ENCODE measurements at places on chromosomes 3 and 15.

GRCh38 chr3:131172502-131173200 is 146.0 kb downstream of the NEK11 start:
- DNase-seq: no peak

DNA sequence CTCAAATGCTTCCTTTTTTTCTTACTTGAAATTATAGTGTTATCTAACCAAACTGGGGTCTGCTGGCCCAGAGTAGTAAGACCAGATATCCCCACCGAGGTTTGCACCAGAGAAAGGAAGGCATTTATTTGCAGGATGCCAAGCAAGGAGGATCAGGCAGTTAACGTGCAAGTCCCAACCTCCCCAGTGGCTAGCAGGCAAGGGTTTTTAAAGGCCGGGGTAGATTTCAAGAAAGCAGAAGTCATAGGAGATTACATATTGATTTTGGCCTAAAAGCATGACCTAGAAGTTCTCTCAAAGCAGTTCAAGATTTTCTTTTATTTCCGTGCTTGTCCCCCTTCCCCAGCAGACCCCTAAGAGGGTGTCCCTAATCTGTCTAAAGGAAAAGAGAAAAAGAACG is 32.8 kb upstream of the STRIT1 start:
- no peak for DNase-seq

DNA sequence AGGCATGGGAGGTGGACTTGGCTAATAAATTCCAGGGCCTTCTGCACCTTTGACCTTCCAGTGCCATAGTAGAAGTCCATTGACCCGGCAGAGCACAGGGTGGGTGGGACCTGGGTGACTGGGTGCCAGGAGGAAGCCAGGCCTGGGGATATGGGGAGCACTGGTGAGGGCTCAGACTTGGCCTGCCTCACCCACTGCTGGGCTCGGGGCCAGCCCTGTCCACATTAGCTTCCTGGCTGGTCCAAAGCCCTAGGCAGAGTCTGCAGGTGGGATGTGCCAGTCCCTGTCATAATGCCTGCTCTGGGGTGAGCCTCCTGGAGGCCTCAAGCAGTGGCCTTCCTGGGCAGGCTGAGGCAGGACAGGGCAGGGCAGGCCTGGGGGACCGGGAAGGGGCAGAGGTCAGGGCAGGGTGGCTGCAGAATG is 38.1 kb upstream of the CHRNB4 start:
- DNase-seq: no peak

DNA sequence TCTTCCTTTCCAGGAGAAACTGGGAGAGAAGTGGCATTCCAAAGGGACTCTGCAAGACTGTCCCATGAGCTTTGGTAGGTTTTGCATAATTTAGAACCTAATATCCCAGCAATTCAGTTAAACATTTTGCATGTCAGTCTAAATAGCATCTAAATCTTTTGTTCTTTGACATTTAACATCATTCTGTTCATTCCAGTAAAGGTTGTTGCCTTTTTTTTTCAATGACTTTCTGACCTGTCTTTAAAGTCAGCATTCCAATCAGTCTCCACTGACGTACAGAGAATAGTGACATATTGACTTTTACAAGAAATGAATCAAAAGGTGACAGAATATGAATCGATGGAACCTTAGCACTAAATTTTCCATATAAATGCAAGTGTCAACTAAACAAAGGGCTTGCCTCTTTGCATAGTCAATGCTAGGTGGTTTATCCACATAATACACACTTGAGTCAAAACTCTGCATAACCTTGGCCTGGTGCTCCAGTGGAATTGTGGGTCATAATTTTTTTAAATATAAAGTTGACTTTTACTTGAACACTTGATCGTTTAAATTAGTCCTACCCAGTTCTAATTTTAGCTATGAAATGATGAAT is 370.1 kb downstream of the CNTN6 start:
- DNase-seq: no peak

- no peak for DNase-seq
Measured at GRCh38 chr3:45491344-45491743, 103.0 kb downstream of the LARS2 start.

DNA sequence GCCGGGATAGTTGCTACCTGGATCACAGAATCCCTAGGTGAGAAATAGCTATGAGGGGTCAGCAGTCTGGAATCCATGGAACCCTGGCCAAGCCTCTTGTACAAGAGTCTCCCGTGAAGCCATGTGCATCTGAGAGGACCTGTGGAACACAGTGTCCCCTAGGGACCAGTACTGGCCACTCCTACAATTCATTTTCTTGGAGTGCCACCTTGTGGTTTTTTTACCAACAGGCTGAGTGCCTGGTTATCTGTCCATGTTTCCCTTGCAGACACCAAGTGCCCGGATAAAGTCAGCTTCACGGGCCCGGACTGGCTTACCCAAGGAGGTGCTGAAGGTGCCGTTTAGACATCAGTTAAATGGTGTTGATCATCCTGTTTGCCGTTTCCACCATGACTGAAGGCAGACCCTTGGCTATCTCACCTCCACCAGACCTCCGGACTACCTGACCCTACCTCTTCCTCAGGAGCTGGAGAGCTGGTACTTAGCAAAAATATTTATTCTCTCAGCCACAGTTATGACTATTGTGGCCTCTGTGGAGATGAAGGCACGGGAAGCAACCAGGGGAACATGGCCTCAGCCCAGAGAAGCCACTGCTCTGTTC is 93.9 kb downstream of the RBPMS2 start:
- DNase-seq: peak; percentile 65

GRCh38 chr3:18442756-18443664 is 17.9 kb upstream of the SATB1 start:
- DNase-seq: no peak

GRCh38 chr3:126081618-126082361 is 2.1 kb downstream of the SLC41A3 start:
- peak; percentile 69 for DNase-seq

DNA sequence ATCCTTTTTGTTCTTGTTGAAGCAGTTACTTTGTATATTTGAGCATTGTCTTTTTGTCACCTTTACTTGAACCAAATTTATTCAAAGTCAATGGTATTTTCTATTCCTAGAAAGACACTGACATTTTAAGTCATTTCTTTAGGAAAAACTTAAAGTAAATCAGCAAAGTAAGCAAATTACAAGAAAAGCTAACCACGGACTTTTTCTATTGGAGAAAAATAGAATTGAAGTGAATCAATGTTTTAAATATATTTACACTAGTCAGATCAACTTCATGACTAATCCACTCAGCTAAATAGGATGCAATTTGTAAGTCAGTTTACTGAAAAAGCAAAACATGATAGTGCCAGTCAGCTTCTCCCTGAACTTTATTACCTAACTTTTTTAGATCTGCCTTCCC is 733.8 kb upstream of the ALCAM start:
- DNase-seq: no peak

GRCh38 chr15:76904461-76905012 is 603 bp downstream of the SCAPER start:
- peak; percentile 24 for DNase-seq

DNA sequence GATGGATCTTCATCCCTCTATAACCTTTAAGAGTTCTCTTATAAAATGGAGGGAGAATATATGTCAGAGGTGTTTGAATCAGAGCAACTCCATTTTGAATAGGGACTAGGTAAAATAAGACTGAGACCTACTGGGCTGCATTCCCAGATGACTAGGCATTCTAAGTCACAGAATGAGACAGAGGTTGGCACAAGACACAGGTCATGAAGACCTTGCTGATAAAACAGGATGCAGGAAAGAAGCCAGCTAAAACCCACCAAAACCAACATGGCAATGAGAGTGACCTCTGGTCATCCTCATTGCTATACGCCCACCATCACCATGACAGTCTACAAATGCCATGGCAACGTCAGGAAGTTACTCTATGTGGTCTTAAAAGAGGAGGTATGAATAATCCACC is 211.0 kb downstream of the GBE1 start:
- no peak for DNase-seq

GRCh38 chr3:64163755-64164148 is 61.5 kb downstream of the PRICKLE2 start:
- no peak for DNase-seq

DNA sequence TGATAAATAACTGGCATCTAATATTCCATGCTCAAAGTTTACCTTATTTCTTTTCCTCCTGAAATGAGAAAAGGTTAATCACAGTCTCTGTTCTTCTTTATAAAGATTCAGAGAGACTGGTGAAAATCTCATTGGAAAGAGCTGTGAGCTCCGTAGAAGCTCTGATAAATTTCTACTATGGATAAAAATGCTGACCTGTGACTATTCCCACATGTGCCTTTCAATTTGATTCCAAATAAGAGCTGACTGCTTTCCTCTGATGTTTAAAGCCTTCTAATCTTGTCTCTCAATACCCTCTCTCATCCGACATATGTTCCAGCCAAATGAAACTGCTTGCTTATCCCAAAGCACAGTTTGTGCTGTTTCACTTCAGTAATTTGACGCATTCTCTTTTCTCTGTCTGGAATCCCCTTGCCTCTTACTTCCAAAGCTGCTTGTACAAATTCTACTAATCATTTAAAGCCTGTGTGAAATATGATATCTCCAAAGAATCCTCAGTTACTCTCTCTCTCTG is 130.1 kb downstream of the RTP4 start:
- DNase-seq: no peak

DNA sequence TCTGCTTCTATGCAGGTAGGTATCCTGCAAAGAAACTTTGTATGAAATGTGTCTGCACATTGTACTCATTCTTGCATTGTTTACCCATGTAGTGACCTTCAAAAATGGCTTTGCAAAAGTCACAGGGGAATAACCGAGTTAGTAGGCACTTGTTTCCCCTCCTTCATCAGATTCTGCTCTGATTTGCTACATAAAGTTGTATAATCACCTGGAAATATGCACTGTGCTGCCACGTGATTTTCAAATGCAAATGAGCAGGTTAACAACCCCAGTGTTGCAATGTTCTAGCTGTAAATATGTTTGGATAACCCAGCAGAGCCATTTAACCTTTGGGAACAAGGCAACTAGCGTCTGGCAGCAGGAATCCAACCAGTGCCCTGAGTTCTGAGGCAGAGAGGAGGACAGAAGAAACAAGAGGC is at the start of gene KNG1:
Gene KNG1, plus strand, starts transcription at position 321 of the 419 bp plus-strand sequence. CDS start 184 bp downstream, outside the sequence.
- no peak for DNase-seq

- DNase-seq: no peak
Measured at GRCh38 chr3:129341331-129342141, 62.9 kb downstream of the HMCES start.

DNA sequence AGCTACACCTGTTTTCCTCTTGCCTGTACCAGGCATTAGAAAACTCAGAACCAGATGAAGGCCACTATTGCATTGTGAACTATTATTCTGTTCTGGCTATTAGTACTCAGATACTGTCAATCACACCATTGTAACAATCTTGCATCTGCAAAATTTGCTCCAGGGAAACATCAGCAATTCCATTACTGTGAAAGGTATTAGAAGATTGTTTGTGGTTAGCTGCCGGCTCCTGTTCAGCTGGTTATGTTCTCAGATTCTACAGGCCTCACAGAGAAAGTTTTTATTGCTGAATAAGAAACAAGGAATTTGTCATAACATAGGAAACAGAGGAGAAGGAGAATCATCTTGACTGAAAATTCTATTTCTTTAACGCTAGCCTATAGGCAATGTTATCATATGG is 179.9 kb downstream of the PLOD2 start:
- no peak for DNase-seq

GRCh38 chr3:179000659-179001058 is 71.0 kb downstream of the ZMAT3 start:
- no peak for DNase-seq

GRCh38 chr3:49021213-49021812 is 608 bp upstream of the NDUFAF3 start:
- DNase-seq: peak; percentile 99

DNA sequence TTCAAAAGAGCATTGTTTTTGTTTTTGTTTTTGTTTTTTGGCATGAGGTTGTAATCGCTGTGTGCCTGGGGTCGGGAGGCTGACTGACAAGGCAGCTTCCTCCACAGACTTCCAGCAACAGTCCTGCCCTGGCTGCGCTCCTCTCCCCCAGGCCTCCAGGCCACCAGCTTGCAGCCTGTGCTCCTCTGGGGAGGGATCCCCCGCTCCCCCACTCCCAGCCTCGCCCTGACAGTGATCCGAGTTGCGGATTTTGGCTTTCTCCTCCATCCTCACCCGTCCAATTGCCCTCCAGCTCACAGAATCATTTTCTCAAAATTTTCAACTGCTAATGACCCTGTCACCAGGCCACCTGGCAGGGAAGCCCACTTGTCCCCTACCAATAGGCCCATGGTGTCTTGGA is 36.5 kb upstream of the PCSK6 start:
- DNase-seq: peak; percentile 30

- no peak for DNase-seq
Measured at GRCh38 chr15:86125775-86126174, 46.1 kb downstream of the AGBL1 start.

DNA sequence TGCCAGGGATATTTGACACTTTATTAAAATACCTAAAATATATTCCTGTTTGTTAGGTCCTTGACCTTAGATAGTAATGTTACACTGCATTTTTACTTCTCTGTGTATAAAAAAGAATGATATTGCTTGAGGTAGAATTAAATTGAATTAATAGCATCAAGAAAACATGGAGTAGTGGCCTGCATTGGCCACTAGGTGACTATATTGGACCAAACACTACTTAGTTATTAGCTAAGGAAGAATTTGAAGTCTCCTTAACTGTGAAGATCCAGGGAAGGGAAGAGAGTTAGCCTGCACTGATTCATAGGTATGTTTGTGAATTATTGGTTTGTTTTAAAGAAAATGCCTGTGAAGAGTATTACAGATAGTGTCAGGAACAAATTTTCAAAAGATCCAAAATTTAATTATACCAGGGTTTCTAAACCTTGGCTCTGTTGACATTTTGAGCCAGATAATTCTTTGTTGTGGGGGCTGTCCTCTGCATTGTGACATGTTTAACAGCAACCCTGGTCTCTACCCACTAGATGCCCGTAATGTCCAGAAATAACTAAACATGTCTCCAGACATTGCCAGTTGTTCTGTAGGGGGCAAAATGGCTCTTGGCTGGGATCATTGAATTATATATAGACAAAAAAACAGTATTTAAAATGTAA is 103.6 kb upstream of the THSD4 start:
- no peak for DNase-seq

DNA sequence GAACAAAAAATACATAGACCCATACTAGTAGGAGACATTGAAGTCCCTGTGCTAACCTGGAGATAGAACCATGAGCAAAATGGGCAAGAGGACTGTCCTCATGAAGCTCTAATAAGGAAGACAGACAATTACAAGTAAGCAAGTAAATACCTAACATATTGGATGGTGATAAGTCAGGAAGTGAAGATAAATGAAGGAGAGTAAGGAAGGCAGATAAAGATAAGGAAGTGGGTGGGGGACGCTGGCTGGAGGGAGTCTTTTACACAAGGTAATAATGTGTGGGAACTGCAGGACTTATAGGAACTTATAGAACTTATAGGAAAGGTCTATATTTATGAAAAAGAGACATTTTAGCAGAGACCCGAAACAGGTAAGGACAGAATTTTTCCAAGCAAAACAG is 148.9 kb upstream of the ABI3BP start:
- DNase-seq: no peak

- DNase-seq: no peak
Measured at GRCh38 chr15:46956881-46957280, 760.4 kb upstream of the SEMA6D start.

All from upper lobe of left lung (tissue), 6 donors.